Effector memory CD4-positive, alpha-beta T cell (primary cell): ENCODE measurements at places on chromosomes 1 and 21.
A peak's percentile ranks its signal among the peaks of the same experiment; 100 is the strongest.

- no peak for DNase-seq
Observed at GRCh38 chr1:165639821-165640623, 9.0 kb downstream of the MGST3 start.

DNA sequence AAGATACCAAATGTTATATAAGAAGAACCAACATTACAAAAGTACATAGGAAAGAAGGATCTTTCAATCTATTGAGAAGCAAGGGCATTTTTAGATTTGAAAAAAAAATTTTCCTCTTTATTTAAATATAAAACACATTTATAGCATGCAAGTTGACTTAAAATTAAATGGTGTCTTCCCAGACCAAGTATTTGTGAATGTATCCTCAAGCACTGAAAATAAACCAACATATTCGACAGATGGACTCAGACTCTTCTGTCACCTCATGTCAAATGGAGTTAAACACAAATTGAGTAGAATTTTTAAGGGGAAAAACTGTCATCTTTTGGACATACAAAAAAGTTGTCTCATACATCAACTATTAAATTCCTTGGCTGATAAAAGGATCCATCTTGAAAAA is 77.0 kb upstream of the GNG4 start:
- DNase-seq = no peak

GRCh38 chr1:54052431-54052933 is 522 bp downstream of the TMEM59 start:
- DNase-seq = peak; percentile 43

DNA sequence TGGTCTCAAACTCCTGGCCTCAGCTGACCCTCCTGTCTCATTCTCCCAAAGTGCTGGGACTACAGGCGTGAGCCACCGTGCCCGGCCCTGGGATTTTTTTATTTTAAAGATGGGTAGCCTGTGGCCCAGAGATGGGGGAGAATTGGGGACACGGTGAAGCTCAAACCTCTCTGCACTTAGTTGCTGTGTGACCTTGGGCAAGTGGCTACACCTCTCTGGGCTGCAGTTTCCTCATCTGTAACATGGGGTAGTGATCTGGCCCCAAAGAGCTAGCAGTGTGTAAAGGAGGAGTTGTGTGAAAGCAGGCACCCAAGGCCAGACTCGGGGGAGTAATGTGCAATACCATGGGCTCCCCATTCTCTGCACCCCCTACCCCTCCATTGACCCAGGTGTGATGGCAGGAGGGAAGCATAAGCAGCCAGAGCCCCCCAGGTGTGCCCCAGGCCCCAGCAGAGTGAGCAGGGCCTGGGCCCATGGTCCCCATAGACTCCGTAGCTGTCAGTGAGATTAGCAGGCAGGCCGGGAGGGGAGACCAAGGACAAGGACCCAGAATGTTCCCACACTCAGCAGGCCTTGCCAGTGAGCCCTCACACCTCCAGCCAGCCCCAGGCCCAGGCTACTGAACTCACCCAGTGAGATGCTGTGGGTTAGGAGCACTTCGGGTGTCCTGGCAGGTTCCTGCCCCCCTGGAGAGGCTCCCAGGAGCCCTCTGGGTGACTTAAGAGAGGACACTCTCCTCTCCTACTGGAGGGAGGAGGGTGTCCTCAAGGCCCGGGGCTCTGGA is 17.9 kb downstream of the TNFRSF8 start:
- no peak for DNase-seq

GRCh38 chr1:31064718-31065309 is 703 bp downstream of the PUM1 start:
- DNase-seq = peak; percentile 3

DNA sequence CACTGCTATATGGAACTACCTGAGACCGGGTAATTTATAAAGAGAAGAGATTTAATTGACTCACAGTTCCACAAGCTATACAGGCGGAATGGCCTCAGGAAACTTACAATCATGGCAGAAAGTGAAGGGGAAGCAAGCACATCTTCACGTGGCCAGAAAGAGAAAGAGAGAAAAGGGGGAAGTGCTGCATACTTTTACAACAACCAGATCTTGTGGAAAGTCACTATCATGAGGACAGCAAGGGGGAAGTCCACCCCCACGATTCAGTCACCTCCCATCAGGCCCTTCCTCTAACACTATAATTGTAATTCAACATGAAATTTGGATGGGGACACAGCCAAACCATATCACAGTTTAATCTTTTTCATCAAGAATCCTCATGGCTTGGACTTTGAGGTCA is 339.2 kb upstream of the AJAP1 start:
- no peak for DNase-seq

- no peak for DNase-seq
Observed at GRCh38 chr1:205438213-205439158, 16.6 kb upstream of the LEMD1 start.

- DNase-seq = no peak
Observed at GRCh38 chr1:91507328-91507727, 6.7 kb downstream of the CDC7 start.

DNA sequence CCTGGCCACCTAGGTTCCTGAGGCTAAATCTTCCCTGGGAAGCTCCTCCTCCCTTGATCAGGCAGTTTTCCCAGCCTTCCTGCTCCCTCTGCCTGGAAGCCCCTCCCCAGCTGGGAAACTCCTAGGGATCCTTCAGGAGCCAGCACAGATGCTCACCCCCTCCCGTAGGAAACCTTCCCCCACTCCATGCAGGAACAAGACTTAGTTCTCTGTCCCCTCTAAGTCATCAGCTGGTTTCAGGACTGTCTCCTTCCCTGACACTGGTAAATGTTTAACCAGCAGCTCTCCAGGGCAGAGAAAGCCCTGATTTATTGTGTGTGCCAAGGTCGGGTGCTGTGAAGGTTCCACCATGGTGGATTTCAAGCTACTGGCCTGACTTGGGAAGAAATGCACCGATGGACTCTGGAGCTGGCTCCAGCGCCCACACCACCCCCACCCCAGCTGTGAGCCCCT is 25.0 kb downstream of the TTC39A start:
- no peak for DNase-seq

- no peak for DNase-seq
Observed at GRCh38 chr1:1118011-1118875, 2.4 kb upstream of the C1orf159 start.

DNA sequence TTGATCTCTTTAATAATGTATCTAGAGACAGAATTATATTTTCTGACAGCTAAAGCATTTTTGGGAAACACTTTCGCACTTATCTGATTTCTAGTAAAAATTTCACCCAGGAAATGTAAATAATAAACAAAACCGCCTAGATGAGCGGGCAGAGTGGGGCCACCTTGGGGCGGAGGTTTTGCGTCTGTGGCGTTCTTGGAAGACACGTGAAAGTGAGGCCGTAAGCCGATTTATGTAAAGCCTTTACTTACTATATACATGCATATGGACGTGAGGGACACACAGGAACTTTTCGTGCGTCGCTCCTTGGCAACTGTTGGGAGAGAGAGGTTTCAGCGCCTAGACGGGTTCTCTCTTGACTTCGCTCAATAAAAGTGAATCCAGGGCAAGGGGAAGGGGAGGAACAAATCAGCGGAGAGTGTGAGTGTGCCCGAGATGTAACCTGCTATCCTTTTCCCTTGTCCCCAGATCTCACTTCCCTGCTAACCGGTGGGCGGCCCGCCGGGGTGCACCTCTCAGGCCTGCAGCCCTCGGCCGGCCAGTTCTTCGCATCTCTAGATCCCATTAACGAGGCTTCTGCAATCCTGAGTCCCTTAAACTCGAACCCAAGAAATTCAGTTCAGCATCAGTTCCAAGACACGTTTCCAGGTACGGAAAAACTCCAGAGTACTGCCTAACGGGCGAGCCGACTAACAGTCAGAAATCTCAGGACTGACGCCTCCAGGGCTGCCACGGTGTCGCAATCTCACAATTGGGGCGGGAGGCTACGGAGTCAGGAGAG is 1.7 kb downstream of the HLX start:
- DNase-seq = no peak

GRCh38 chr1:228171221-228171891 is 5.8 kb downstream of the IBA57 start:
- no peak for DNase-seq

DNA sequence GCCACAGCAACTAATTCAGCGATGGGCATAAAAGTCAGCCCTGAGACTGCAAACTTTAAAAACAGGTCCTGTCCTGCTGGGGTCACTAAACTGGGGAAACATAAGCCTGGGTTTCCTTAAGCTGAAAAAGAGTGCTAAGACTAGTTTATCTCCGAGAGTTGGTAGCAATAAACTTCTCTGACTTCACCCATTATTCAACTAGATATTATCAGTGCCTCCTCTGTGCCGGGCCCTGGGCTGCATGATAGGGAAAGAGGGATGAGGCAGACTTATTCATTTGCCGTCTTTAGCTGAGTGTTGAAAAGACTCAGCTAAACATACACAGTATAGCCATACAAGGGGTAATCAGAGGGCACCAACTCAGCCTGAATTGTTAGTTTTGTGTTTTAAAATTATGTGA is 33.0 kb downstream of the AK2 start:
- DNase-seq = no peak

DNA sequence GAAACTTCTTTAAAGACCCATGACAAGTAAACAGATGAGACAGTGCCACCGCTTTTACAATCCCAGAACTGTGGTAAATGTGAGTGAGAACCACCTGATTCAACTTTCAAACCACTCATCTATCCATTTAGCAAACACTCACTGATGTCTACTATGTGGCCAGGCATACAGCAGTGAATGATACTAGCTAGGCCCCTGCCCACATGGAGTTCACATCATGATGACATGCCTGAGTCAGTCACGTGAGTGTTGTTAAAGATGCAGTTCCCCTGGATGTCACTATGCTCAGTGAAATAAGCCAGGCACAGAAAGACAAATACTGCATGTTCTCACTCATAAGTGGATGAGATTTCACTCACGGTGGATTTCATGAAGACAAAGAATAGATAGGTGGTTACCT is 28.4 kb downstream of the STX6 start:
- no peak for DNase-seq

DNA sequence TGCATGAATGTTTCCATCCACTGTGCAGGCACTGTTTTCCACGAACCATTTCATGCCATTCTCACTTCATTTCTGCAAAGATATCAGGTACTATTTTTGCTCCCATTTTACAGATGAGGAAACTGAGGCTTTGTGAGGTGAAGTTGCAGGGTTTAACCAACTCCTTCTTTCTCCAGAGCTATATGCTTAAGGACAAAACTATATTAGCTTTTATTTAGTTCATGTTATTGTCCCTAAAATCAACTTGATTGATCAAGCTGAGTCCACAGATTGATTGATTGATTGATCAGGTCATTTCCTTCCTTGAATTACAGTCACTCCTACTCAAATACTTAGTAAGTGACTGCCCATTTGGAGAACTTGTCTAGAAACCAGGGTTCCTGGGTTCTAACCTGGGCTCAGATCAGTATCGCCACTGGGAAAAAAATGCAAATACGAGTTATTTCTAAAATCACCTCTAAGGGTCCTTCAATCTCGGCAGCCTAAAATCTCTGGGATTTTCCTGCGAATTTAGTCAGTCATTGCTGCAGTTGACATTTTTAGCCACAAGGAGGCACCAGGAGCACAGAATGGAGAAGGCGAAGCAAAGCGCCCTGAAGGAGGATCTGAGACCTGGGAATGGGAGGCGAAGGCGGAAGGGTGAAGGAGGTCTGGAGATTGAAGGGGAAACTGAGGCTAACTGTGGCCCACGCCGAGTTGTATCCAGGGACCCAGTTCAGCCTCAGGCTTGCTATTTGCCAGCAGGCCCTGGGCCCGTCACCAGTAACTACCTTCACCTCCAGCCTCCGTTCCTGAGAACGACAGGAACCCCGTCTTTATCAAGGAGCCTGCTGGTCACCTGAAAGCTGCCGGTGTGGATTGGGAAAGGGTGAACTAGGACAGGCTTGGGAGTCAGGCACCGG is 14.3 kb upstream of the MUL1 start:
- peak; percentile 28 for DNase-seq

DNA sequence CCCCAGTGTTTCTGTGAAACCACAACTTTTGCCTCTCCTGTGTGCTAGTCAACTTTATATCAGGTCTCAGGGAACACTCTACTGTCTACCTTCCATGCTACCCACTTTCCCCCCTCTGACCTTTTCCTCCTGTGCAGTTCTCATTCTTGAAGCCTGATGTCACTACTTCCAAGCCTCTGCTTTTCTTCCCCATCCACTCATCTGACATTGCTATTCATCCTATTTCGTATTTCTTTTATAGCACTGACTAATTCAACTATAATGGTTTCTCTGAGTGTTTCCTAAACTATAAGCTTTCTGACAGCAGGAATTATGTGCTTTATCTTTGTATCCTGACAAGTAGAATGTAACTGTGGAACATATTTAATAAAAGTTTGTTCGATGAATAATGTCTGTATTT is 18.2 kb upstream of the DPH5 start:
- no peak for DNase-seq

GRCh38 chr1:15290382-15290781 is 43.4 kb downstream of the FHAD1 start:
- no peak for DNase-seq

- peak; percentile 45 for DNase-seq
Observed at GRCh38 chr1:160625725-160626498, 20.9 kb downstream of the SLAMF1 start.

DNA sequence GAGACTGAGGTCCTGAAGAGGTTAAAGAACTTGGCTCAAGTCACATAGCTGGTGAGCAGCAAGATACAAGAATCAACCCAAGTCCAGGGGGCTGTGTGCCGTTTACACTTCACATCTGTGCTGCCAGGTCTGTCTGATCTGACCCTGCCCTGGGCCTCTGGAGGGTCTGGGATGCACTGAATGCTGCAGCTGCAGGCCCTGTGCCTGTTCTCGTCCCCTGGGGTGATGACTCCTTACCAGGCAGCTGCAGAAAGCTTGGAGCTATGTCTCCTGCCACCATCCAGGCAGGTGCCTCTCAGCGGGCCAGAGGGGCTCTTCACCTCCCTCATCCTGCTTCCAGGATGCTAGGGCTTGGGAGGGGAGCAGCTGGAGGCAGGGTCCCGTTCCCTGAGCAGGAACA is 63.5 kb downstream of the LRRN2 start:
- no peak for DNase-seq

GRCh38 chr1:168972225-168972624 is 134.3 kb upstream of the ATP1B1 start:
- DNase-seq = no peak

DNA sequence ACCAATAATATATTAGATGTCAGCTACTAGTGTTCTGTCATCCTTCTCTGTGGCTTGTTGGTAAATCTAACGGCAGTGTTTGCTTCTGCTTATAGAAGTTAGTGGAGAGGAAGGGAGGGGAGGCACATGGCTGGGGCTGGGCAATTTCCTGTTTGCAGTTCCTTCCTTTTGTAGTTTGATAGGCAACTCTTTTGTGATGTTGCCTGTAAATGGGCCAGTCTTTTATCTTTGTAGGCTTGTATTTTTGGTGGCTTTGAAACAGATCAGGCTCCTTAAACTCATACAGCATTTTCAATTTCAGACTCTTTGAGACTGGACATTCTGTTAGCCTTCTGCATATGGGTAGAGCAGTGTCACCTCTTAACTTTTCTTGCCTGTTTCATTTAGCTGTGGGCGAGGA is 48.1 kb downstream of the CDC14A start:
- DNase-seq = peak; percentile 43

DNA sequence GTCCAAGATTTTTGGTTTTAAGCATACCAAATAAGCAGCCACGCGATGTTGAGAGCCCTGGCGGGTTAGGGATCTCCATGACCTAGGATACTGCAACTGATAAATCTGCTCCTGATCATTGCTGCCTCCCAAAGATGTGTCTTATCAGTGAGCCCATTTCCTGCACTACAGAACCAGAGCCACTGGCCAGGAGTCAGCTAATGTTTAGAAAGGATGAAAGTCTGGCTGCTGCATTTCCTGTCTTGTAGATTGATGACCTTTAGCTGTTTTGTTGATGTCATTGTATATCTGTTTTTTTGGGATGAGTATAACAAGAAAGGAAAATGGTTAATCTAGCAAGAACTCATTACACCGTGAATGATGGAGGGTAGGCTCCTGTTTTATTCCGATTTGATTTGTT is 74.5 kb downstream of the C1orf21 start:
- DNase-seq = no peak
